ENCODE measurements at places on chromosomes 4 and X. TPM values are rescaled to one million over a fixed set of nuclear protein-coding genes. Genes with fewer than 3 reads are reported as not detected.

GRCh38 chrX:2965965-2966364, 36.8 kb upstream of the ARSD start:
- DNase-seq = no peak

DNA sequence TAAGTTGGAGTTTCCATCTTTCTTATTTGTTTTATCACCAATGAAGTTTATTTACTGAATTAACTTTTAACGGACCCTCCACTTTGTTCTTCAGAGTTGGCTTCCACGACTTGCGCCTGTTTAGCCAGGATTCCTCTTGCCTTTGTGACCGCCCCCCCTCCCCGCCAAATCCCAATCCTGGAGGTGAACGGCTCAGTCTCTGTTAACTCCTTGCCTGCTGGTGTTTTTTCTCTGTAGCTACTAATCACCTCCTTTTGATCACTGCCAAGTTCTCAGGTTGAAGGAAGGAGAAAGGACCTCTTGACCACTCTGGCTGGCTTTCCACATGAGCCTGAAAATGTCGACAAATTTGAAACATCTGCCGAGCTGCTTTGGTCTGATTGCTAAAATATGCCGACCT, 46.8 kb upstream of the BCOR start:
- DNase-seq = peak; percentile 65

GRCh38 chr4:89715631-89716030, 121.3 kb downstream of the SNCA start:
- DNase-seq = no peak

Gene GABRE
- total RNA-seq = 32.1 TPM

DNA sequence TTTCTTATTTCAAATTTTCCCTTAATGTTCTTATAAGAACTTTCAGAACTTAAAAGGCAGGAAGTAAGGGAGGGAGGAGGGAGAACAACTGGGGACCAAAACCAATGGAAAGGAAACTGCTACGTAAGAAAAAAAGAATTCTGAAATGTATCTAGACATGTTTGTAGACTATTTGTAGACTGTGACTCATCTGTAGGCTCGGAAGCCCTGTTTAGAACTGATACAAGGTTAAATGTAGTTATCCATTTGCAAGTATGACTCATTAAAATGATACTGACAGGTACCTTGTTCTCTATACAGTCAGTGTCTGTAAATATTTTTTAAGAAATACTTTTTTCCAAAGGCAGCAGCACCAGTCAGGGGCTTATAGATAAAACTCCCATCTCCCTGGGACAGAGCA, 202.0 kb downstream of the DHX15 start:
- no peak for DNase-seq

Gene RASSF6
- not detected for total RNA-seq

DNA sequence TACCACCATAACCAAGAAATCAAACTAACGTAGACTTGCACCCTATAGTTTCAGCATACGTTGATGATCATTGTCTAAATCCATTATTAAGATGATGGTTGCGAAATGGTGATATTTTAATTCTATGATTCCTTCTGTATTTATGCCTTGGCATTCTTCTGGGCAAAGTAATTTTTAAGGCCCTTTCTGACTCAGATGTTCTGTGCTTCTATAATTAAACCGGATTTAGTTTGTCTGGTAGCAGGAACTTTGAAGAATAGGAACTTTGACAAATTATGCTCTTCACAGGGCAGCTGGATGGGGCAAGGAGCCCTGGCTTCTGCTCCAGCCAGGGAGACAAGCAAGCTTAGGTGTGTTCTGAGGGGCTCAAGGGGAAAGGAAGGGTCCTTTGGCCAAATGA, 23.8 kb upstream of the PLAC1 start:
- DNase-seq = no peak

Gene TCEAL6
- not detected for total RNA-seq

- no peak for DNase-seq
These were observed 462.4 kb downstream of the TLL1 start for GRCh38 chr4:166335256-166335938.

GRCh38 chr4:29900336-29900735, 819.8 kb upstream of the PCDH7 start:
- DNase-seq = no peak

DNA sequence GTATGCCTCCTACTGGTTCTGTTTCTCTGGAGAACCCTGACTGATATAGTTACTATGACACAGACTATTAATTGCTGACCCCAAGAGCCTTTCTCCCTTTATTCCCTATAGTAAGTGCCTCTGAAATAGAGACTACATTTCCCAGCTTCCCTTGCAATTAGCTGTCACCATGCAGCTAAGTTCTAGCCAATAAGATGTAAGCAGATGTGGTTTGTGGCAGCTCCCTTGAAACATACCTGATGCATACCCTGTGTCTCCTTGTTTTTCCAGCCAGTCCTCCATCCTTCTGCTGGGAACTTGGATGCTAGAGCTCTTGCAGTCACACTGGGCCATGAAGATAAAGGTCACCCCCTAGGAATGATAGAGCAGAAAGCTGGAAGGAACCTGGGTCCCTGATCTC, 9.7 kb upstream of the TMEM165 start:
- DNase-seq = no peak

Gene SNCA
- total RNA-seq = 0.29 TPM

DNA sequence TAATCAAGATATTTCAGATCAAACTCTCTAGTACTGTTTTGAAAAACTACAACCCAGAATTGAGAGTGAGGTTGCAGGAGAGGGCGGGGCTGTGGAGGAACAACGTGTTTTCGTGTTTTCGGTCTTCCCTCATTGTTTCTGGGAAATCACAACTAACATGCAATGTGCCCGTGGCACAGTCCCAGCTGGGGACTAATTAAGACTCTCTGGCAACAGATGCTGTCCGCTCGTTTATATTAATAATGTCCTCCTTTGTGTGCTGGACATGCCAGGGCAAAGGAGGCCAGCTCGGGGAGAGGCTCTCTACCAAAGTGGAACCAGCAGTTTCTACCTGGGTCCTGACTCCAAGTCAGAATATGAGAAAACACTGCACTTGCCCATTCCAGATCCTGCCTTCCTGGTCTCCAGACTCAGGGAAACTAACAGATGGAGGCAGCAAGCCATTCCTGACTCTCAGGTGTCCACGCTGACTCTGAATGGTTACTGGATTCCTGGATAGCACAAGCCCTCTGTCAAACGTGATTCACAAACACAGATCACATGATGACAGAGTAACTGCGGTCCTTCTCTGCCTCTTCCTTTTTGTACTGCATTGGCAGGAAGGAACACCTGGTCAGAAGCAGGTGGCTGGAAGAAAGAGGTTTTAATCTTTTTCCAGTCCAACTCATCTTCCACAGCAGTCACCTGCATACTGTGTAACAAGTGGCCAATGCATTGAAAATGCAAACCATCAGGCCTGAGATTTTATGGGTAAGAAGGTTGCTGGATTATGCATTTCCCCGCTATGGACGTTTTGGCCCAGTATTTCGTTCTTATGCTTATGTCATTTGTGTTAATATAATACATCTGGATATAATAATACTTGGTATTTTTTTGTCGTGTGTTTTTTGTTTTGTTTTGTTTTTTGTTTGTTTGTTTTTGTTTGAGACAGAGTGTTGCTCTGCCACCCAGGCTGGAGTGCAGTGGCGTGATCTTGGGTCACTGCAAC, 65.0 kb downstream of the COQ2 start:
- no peak for DNase-seq

Gene LINC00632
- total RNA-seq = 9.4 TPM

DNA sequence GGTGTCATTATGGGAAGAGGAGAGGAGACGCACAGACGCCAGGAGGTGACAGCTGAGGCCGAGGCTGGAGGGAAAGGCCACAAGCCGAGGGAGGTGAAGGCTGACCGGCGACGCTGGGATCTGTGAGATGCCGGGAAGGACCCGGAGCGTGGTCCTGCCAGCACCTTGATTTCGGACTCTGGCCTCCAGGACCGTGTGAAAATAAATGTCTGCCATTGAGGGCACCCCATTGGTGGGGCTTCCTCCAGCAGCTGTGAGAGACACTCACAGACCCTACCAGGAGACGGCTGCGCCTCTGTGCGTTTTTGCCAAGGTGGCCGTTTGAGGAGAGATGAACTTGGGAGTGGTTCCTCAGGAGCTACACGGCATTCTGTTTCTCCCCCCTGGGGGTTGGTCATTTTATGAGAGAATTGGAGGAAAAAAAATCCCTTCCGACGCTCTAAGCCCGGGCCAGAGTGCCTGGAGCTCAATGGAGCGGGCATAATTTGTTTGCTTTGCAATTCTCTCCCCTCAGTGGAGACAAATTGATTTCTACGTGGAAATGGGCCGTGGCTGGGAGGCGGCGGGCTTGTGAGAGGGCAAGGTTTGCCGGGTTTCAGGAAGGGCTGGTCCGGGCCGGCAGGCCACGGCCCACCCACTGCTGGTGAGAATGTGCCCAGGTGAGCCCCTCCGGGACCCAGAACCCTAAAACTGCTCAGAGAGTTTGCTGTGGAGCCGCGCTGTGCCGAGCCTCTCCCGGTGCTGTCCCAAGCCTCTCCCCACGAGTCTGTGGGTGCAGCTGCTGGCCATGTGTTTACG, 53.9 kb downstream of the CPZ start:
- DNase-seq = peak; percentile 73

DNA sequence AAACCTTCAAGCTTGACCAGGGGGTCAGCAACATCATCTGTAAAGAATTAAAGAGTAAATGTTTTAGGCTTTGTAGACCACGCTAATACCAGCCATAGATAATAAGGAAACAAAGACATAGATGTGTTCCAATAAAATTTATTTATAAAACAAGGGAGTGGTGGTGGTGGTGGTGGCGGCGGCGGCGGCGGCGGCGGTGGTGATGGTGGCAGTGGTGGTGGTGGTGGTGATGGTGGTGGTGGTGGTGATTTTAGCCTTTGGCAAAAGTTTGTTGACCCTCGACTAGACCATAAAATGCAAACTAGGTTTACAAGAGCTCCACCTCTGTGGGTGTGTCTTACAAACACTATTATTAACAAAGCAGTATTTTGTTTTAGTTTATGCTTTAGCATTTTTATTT, 222.3 kb upstream of the SPOCK3 start:
- DNase-seq = no peak

Gene TCP11X2
- total RNA-seq = not detected

Gene SLC49A3
- 13.6 TPM for total RNA-seq

Gene PCDH10
- 5.1 TPM for total RNA-seq

Gene TBX22
- total RNA-seq = not detected

Gene STAP1
- not detected for total RNA-seq

GRCh38 chr4:136017556-136017955, 1514.7 kb downstream of the PCDH18 start:
- no peak for DNase-seq

DNA sequence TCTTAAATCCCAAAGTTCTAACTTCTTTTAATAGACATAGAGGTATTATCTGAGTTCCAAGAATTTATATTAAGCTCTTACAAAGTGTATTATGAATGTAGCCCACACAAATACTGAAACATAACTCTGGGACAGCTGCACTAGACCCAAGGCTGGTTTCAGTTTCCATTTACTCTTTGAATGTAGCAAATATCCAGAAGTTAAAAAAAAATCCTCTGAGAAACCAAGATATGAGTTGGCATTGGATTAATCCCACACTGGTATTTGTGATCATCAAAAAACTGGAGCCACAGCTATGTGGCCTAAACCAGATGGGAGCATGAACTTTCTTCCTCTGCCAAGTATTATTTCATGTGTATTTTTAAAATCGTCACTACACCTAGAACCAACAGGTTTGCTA, 23.6 kb upstream of the SMPX start:
- peak; percentile 17 for DNase-seq

DNA sequence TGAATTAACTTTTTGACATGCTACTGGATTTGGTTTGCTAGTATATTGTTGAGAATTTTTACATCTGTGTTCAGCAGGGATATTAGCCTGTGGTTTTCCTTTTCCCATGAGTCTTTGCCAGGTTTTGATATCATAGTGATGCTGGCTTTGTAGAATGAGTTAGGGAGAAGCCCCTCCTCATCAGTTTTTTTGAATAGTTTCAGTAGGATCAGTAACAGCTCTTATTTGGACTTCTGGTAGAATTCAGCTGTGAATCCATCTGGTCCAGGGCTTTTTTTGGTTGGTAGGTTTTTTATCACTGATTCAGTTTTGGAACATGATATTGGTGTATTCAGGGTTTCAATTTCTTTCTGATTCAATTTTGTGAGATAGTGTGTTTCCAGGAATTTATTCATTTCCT, 790.4 kb upstream of the GRID2 start:
- no peak for DNase-seq

Gene CENPI
- 4.4 TPM for total RNA-seq

GRCh38 chrX:123588723-123589122, 144.1 kb downstream of the THOC2 start:
- peak; percentile 38 for DNase-seq

DNA sequence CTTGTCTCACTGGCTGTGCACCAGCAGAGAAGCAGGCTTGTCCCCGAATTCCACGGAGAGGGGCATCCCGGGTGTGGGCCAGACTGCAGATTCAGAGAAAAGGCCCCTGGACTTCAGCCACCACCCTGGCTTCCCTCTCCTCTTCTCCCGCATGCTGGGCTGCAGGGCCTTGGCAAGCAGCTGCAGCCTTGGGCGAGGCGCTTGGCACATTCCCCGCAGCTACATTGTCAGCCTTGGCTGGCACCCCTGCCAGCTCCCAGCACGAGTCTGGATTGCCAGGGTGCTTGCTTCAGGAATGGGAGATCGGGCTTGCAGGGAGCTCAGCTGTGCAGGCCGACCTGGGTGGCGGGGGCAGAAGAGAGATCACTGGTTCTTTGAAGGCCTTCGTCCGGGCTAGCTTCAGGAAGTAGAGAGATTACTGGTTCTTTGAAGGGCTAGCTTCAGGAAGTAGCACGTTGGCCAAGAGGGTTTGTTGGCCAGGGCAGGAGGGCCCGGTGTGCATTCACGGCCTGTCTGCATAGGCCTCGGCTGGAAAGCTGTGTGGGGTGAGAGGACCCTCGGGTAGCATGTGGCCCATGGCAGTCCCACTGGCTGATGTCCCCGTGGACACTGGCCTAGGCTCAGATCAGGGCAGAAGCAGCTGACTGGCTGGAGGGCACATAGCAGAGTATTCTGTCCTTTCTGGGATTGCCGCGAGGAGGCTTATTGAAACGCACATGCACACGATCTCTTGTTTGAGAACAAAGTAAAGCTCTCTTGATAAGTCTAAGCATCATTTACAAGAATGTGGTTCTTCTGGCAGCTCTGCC, 2.7 kb downstream of the ABCD1 start:
- DNase-seq = peak; percentile 92

Gene ADH1C
- total RNA-seq = 0.59 TPM
